ENCODE measurements at places on chromosomes 5 and 9. TPM values are rescaled to one million over a fixed set of nuclear protein-coding genes. Genes with fewer than 3 reads are reported as not detected.
A peak's percentile ranks its signal among the peaks of the same experiment; 100 is the strongest.

IDNK gene
- 6.1 TPM for total RNA-seq

TRPM3 gene
- total RNA-seq: 9.2 TPM

CDH9 gene
- total RNA-seq: not detected

- no peak for DNase-seq
These were observed 45.9 kb upstream of the PCSK1 start for GRCh38 chr5:96478983-96479382.

GRCh38 chr9:93161786-93162562 lies 22.0 kb upstream of the WNK2 start:
- DNase-seq: peak; percentile 27

- no peak for DNase-seq
These were observed 524.2 kb downstream of the ACTL7B start for GRCh38 chr9:108331596-108331995.

DNA sequence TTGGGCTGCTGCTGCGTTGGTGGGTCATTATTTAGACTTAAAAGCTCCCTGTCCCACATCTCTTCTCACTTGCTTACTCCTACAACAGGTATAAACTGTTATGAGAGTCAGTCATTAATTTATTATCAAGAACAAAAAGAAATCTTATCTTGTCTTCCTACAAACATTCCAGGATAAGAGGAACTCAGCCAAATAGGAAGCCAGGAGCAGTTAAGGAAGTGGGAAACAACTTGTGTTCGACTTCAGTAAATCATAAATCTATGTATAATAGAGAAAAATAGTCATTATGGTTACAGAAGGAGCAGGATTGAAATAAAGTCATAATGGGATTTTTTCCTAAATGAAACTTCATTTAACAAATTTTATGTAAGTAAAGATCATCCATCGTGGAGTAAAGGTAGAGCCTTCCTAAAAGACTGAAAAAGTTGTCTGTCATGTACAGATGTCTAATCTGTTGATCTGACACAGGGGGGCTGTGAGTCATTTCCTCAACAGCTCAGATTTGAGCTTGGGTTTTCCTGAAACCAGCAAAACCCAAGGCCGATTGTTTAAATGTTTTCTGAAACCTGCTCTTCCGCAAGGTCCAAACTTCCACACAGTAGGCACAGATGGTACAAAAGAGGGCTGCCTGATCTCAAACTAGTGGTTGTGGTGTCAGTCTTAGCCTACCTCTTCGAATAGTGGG lies 25.3 kb upstream of the LRRTM2 start:
- DNase-seq: no peak

GRCh38 chr5:175248416-175248905 lies 195.5 kb downstream of the DRD1 start:
- DNase-seq: no peak
